ENCODE measurements at places on chromosomes 4 and X.

GRCh38 chr4:53813998-53814397, 222.7 kb upstream of the LNX1 start:
- DNase-seq, result no peak

DNA sequence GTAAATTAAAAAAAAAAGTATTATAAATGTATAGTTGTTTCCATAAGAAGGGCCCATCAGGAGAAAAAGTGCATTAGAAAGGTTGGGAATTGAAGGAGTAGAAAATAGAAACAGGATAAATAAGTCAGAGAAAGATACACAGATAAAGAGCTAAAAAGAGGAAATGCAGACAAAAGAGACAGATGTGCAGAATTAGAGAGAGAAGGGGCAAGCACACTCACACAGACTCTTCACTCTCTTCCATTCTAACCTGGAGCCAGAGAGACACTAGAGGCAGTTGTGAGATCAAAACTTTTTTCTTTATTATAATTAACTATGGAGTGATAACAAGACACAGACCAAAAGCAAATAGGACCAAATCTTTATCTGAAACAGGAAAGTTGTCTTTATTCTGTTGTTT, 134.1 kb downstream of the CEP135 start:
- DNase-seq, result no peak

GRCh38 chr4:76309939-76310550, 3.5 kb downstream of the STBD1 start:
- DNase-seq, result no peak

- no peak for DNase-seq
These were observed 13.2 kb downstream of the ATP8A1 start for GRCh38 chr4:42643685-42644084.

DNA sequence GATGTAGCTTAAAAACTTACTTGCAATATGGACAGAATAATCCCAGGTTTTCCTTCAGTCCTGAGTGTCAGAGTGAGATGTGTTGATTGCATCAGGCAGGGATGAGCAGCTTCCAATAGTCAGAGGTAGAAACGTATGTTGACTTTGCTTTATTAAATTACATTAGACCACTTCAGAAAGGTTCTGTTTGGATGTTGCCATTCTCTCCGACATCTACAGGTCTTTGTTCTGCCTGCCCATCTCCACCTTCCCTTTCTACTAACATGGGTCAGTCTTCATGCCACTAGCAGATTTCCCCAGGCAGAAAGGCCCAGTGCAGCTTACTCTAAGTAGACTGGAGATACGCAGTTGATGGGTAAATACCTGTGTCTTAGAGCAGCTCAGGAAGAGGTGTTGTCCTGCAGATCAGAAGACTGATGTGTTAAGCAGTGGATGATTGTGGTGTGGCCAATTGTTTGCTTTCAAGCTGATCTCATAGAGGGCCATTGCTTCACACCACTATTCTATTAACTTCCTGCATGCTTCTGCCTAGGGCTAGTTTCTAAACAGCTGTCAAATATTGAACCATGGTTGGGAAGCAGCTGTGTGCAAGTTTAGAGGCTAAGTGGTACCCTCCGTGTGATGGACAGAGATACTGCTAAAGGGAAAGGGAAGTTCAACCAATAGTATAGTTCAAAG, 1.8 kb downstream of the FRMPD4 start:
- no peak for DNase-seq

DNA sequence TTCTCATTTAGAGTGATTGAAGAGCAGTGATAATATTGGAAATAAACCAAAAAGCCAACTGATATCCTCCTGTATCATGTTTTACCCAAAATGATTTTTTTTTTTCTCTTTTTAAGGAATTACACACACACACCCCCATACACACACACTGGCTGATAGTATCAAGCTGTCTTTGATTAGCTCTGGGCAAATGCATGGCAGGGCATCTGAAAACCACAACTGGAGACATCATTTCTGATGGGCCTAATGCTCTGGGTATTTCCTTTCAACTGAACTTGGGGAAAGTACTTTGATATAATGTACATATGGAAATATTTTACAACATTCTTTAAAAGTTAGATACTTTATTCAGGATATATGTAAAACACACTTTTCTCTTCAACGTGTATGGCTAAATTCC, 14.2 kb upstream of the OSTC start:
- DNase-seq, result no peak

DNA sequence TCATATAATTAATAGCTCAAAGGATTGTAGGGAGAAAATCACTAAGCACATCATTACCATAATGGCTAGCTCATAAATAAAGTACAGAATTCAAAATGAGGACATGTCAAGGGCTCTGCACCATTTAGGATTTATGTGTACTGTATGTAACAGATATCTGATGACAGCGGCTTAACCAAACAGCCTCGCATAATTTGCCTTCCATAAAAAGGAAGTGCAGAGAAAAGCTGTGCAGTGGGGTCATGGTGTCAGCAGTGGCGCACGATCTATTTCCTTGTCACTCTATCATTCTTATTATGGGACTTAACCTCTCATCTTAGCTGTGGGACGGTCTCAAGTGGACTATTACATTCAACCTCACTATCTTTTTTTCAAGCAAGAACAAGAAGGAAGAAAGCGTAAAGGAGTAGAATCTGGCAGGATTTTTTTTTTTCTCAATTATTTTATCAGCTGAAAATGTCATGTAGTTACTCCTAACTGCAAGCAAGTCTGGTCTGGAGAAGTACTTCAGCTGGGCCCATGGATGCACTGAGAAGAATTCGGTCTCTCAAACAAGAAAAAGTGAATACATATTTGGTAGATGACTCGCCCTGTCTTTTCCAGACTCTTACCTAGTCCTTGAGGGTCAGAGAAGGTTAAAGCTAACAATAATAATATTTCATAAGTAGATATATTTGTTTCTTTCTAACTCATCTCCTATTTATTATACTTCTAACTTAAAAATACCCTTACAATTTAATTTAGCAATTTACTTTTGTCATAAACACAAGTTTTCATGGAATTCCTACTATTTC, 94.6 kb downstream of the COX18 start:
- DNase-seq, result no peak

DNA sequence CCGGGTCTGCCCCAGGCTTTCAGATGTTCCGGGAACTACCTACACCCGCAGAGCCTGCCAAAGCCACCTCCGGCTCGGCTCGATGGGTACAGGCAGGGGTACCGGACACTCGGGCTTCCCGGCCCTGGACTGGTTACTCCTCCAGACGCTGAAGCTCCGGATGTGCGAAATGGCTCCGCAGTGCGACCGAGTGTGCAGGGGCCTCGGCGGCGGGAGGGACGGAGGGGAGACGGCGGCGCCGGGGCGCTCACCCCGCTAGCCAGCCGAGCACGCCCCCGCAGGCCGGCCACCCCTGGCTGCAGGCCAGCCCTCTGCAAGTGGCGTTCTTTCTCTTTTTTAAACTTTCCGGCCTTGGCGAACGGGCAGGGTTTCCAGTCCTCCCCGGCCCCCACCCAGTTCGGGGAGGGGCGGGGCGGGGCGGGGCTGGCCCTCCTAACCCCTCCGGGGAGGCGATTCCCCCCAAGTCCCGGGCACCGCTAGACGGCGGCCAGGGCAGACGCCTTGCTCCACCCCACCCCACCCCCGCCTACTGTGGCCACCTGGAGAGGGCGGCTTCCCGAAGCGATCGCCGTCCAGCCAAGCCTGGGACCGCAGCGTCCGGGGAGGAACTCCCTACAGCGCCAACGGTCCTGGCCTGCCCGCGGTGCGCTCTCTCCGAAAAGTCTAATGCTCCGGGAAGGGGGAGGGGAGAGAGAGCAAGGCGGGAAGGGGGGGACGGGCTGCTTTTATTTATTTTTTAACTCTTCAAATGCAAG, 7.5 kb downstream of the BCOR start:
- no peak for DNase-seq

DNA sequence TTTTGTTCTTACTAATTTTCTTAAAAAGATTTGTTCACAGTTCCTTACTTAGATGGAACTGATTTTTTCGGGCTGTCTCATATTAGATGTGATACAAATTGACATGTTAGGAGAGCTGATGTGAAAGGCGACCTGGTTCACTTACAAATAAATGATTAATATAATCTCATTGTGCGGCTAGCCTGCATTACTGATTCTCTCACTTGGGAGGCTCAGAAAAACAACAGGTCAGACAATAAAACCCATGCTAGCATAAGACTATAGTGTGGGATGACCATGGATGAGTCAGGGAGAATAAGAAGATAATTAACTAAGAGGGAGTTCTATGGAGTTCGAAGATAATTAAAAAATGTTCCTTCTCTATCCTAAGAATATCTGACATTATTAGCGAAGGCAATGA, 40.8 kb downstream of the RTL9 start:
- DNase-seq, result no peak

DNA sequence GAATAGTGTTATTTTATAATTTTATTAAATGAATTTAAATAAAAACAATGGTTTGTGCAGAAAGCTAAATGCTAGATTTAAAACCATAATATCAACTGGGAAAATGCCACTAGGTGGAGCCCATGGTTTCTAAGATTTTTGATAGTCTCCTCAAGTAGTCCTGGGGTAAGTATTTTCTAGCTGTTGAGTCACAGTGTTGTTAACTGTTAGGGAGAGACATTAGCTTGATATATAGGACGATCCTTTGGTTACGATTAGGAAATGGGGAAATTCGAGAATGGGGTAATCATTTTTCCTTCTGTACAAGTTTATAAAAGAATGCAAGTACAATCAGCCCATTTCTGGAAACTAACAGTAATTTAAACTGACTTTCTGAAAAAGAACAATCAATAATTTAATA, 378.4 kb downstream of the ANKRD50 start:
- no peak for DNase-seq

- DNase-seq, result no peak
These were observed 280.3 kb downstream of the SPRY1 start for GRCh38 chr4:123676890-123677229.

DNA sequence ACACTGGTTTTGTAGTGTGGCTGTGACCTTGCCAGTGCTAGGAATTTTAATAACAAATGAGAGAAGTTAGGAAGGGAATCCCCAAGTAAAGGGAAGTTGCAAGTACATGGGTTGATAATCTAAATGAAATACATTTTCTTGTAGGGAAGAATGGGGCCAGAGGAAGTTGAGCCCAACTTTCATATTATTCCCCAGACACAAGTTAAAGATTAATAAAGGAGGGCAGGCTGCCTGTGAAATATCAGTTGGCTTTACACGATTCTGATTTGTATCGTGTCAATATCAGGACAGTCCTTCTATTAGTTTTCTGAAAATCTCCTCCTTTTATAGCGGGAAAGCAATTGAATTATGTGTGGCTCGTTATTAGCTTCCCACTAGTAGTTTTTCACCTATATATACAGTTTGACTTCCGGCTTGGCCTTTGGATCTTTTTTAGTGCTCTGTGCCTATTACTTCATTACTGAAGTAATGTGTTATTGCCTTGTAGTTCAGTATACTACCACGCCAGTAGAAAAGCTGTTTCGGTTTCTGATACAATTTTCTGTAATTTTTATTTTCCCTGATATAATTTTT, 1.7 kb downstream of the PDLIM5 start:
- no peak for DNase-seq

- no peak for DNase-seq
These were observed 68.5 kb upstream of the TMEM164 start for GRCh38 chrX:109934434-109934833.

GRCh38 chrX:964831-965416, 247.5 kb downstream of the CRLF2 start:
- DNase-seq, result no peak

DNA sequence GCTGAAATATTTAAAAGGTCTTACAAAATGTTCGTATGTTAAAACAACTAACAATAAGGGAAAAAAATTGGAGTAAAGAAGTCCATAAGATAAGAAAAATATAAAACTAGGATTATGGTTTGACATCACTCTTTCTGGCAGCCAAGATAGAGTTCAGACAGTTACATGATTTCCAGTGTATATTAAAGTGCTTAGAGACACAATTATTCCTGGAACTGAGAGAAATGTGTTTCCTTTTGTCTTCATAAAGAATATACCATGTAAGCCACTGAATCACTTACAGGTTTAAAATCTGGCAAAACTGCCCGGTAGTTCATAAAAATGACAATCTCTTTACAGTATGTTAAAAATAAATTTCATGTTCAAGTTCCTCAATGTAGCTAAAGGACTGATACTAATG, 538.7 kb upstream of the ATOH1 start:
- no peak for DNase-seq

GRCh38 chrX:148540671-148541583, 40.5 kb downstream of the AFF2 start:
- no peak for DNase-seq

DNA sequence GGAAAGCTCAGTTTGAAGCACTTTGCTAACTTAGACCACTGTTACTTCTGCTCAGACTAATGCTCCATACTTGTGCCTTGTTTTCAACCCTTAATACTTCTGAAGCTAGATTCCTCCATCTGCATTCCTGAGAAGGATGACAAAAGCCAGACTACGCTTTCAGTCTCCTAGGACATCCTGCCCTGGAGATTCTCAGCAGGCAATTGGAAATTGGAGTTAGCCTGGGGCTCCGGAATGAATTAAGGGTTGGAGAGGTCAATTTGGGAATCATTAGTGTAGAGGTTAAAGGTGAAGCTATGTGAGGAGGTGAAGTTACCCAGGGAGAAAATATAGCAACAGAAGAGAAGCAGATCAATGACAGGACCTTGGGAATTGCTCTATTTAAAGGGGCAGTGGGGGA, 215.9 kb upstream of the MBNL3 start:
- no peak for DNase-seq

- DNase-seq, result no peak
These were observed 298.5 kb upstream of the AADAT start for GRCh38 chr4:170388255-170388654.

- DNase-seq, result no peak
These were observed 8.9 kb upstream of the SMIM43 start for GRCh38 chr4:121773883-121774282.

GRCh38 chr4:104531390-104531789, 36.7 kb upstream of the CXXC4 start:
- no peak for DNase-seq

GRCh38 chrX:109373468-109373867, 108.4 kb downstream of the GUCY2F start:
- DNase-seq, result no peak

DNA sequence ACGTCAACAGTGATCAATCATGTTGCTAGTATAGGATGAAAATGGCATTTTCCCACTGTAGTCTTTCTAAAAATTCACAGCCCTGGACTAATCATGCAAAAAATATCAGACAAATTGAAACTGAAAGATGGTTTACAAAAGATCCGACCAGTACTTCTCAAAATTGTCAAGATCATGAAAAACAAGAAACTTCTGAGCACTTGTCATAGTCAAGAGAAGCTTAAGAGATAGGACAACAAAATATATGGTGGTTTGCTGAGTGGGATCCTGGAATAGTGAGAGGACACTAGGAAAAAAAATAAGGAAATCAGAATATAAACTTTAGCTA, 101.1 kb downstream of the NAA11 start:
- no peak for DNase-seq

DNA sequence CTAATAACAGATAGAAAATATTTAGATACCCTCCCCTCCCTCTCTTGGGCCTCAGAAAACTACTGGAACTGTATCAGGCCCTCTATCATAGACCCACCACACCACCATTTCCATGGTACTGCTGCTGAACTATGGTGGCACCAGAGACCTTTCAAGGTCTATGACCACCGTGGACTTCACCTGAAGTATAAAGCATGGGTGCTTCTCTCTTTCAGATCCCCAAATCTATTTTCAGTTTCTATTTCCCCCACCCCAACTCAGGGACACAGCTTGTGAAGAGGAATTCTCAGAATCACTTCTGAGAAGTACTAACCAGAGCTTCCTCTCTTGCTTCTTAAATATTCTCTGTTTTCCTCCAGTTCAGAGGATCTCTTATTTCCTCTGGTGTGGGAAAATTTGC, 840.8 kb upstream of the HTR2C start:
- no peak for DNase-seq

GRCh38 chr4:8329560-8329858, 60.0 kb downstream of the HTRA3 start:
- no peak for DNase-seq

- no peak for DNase-seq
These were observed 520.5 kb downstream of the GBA3 start for GRCh38 chr4:23213198-23213597.
